ENCODE measurements at places on chromosomes 11 and 22.

GRCh38 chr22:30315962-30316576, 10.7 kb downstream of the TBC1D10A start:
- no peak for DNase-seq

GRCh38 chr11:121329781-121330395, 37.3 kb downstream of the SC5D start:
- no peak for DNase-seq

DNA sequence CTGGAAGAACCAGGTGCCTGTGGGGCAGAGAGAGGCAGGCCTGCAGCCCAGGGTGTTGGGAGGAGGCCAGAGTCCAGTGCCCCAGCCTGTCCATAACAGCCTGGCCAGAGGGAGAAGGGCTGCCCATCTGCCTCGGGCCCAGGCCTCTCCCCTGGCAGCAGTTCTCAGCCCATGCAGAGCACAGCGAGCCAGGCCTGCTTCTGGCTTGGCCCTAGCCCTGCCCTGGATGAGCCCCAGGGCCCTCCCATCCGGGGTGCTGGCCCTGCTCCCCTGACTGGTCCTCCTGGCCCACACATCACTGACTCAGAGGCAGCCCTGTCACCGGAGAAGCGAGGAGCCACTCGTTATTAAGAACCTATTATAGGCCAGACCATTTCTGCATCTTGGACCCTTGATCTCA, 19.7 kb upstream of the MYRF start:
- DNase-seq = no peak

GRCh38 chr11:10318527-10318802, 13.6 kb downstream of the ADM start:
- no peak for DNase-seq

GRCh38 chr22:49966041-49966773, 5.6 kb downstream of the PIM3 start:
- DNase-seq = no peak

DNA sequence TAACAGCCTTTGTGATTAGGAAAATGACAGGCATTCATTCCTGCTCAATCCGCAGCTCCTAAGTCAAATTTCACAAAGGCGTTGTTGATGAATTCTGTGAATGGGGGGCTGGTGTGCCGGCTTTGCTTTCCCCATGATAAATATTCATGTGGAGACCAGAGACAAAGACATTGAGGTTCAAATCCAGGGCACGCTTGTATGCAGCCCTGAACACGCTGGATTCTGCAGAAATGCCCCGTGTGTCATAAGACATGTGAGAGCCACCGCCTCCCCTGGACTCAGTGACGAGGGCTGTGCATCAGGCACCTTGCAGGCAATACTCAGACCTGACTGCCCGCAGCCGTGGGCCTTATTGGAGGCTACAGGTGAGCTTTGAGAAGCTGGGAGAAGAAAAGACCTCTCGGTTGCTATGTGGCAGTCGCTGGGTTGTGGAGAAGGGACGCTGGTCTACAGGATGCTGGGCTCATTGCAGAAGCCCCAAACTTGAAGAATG, 906.2 kb downstream of the BRD1 start:
- DNase-seq = no peak

DNA sequence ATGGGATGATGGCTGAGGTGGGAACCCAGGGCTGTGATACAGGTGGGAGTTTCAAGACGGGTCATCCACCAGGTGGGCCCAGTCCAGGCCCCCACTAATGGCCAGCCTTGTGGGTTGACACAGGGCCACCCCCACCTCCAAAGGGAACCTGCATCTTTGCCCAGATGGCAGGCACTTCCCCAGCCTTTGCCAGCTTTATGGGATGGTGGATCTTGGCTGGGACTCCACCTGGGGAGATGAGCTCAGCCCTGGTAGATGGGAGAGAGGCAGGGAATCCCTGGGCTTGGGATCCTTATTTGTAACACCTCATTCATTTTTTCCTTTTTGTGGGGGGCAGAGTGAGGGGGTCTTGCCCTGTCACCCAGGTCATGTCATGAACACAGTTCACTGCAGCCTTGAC, 33.4 kb downstream of the CD82 start:
- DNase-seq = no peak

- no peak for DNase-seq
Observed at GRCh38 chr11:35823742-35824298, 120.0 kb upstream of the LDLRAD3 start.

GRCh38 chr11:128484172-128484571, 103.2 kb downstream of the ETS1 start:
- no peak for DNase-seq

- no peak for DNase-seq
Observed at GRCh38 chr11:66326261-66327111, 9.6 kb upstream of the CD248 start.
